ENCODE measurements at places on chromosomes 4 and X.

DNA sequence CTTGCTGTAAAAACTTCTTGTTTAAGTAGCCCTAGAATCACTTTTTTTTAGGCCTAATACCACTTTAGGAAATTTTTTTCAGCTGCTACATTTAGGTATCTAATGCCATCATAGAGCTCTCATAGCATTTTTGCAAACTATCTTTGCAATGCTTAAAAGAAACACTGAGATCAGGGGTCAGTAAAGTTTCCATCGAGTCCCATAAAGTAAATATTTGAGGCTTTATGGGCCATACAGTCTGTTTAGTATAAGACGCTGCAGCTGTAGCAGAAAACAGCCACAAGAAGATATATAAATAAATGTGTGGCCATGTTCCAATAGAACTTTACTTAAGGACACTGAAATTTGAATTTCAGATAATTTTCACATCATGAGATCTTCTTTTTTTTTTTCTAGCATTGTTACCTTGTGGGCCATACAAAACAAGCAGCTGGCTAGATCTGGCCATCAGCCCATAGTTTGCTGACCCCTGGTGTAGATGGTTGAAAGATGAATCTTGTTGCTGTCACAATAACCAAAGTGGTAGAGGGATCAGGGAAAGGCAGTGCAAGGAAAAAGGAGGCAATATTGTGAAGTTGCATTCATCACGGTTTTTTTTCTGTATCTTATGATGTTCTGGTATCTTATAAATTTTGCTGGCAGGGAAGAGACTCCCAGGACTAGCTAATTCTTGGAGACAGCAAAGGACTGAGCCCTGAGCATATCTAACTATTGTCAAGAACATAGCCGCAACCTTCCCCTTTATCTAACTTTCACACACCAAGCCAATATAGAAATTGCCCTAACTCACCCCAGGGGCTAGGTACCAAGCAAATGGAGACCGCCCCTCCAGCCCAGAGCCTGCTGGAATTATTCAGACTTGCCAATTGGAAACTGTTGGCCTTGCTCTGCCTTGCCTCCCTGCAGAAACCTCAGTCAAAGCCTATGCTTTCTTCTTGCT is 46.6 kb downstream of the RASGEF1B start:
- no peak for ATAC-seq

DNA sequence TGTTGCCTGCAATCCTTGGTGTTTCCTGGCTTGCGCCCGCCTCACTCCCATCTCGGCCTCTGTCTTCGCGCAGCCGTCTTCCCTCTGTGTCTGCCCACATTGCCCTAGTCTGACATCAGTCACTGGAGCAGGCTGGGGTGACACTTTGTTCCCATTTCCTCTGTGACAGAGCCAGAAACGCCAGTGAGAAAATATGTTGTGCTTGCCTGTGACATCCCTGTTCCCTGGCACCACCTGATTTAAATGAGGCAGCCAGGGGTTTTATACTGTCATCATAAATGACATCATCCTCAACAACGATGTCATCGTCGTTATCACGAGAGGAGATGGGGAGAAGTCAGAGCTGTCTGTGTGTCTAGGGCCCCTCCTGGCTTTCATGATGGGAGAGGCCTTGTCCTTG is 29.1 kb downstream of the ZNF185 start:
- no peak for ATAC-seq

DNA sequence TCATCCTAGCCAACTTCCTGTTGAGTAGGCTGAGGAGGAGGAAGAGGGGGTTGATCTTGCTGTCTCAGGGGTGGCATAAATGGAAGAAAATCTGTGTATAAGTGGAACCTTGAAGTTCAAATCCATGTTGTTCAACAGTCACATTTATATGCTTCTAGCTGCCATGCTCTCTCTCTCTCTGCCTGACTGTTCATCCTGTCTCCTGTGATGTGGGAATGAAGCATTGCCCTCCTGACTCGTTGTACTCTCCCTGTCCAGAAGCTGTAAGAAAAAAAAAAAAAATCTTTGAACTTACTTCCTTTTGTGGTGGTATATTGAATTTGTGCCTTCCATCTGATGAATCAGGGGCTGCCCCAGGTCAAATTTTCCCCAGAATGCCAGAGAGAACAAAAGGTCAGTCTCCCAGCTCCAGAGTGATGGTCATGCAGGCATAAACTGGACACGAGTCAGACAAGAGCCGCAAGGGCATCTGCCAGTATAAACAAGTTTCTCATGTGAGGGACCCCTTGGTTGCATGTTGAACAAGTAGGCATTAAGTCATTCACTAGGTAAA is 257.0 kb downstream of the IDS start:
- ATAC-seq = no peak

DNA sequence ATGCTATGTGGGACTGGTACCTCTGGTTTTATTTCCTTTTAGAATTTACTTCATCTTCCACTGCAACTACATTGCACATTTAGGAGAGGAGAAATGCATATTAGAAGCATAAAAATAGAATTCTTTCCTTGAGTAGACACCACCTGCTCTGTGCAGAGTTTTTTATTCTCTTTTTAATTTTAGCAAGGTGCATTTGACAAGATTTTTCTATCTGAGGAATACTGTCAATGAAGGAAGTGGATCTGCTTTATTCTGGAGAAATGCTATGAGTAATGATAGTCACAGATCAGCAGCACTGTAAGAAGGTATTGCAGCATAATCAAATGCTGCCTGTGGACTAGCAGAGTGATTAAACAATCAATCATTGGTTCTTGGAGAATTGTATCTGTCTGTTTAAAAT is 1038.3 kb downstream of the RAPGEF2 start:
- no peak for ATAC-seq
